ENCODE measurements at places on chromosomes 2 and 18. TPM values are rescaled to one million over a fixed set of nuclear protein-coding genes. Genes with fewer than 3 reads are reported as not detected.

SLC9A4 gene
- not detected for total RNA-seq

POMC gene
- 6.3 TPM for total RNA-seq

SRD5A2 gene
- not detected for total RNA-seq

CHRND gene
- not detected for total RNA-seq

STK17B gene
- 8.5 TPM for total RNA-seq

THSD7B gene
- total RNA-seq = not detected

B3GNT7 gene
- total RNA-seq = 1.3 TPM

VWC2L gene
- not detected for total RNA-seq

NMS gene
- not detected for total RNA-seq

GALNT5 gene
- under 0.01 TPM for total RNA-seq

Data from mammary microvascular endothelial cell (primary cell).